Fibroblast of skin of scalp (primary cell): ENCODE measurements at places on chromosomes 2 and 18.

DNA sequence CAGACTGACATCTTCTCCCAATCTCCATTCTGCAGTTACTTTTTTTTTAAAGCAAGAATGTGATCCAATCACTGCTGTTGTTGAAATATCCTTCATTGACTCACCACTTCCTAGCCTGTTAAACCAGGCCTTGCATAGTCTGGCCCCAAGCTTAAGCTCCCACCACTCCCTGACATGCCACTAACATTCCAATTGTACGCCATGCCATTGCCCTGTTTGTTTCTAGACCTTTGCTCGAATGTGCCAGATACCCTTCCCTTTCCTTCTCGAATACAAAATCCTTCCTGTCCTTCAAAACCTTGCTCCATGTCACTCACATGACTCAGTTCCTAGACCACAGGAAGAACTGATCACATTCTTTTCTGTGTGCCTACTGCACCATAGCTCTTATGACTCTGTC is 224.2 kb downstream of the CYRIA start:
- no peak for DNase-seq

- DNase-seq, result no peak
These were observed 2.4 kb upstream of the SERPINB10 start for GRCh38 chr18:63905361-63905760.

DNA sequence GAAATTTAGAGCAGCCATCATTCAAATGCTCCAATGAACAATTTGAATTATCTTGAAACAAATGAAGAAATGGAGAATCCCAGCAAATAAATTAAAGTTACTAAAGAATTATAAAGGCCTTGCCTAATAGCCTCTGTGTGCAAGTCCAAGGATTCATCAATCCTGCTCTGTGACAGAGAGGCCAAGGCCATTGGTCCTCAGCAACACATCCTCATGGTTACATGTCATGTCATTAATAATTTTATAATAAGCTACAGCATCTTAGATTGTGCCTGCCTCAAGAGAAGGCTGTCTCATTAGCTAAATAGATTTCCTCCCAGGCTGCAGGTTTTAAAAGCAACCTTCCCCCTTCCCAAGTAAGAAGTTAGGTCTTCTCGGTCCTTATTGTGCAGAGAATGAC is 611.6 kb downstream of the FBXO15 start:
- no peak for DNase-seq

DNA sequence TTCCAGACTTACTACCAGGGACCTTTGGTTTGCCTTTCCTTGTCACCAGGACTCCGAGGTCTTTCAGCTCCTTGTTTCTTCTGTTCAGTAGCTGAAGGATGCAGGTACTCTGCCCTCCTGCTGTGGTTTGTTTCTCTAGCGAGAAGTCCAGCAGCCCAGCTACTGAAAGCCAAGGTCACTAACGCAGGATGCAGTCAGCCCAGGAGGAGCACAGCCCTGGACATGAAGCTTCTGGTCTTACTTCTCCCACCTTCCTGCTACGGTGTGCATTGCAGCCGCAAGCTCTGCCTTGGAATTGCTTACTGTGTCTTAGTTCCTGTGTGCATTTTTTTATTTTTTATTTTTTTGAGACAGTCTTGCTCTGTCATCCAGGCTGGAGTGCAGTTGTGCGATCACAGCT is 62.4 kb downstream of the DGKD start:
- no peak for DNase-seq

DNA sequence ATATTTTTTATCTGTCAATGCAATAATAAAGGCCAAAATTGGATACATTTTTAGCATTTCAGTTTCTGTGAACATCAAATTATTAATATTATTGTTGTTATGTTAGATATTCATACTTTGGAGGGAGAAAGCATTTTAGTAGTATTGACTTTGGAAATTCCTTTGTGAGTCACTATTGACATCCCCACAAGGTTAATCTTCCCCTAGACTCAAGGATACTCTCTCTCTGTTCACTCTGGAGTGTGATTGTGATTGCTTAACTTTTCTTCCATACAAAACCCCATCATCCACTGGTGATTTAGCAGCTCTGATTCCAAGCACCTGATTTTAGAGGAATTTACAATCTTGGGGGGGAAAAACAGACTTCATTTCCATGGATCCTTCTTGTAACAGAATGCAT is 352.0 kb downstream of the THSD7B start:
- DNase-seq, result peak; percentile 64

- DNase-seq, result no peak
These were observed 50.2 kb upstream of the MRPL33 start for GRCh38 chr2:27721335-27721734.

GRCh38 chr2:148255929-148256328 is 235.0 kb downstream of the MBD5 start:
- no peak for DNase-seq

GRCh38 chr2:140905083-140905781 is 1225.6 kb downstream of the LRP1B start:
- DNase-seq, result no peak

DNA sequence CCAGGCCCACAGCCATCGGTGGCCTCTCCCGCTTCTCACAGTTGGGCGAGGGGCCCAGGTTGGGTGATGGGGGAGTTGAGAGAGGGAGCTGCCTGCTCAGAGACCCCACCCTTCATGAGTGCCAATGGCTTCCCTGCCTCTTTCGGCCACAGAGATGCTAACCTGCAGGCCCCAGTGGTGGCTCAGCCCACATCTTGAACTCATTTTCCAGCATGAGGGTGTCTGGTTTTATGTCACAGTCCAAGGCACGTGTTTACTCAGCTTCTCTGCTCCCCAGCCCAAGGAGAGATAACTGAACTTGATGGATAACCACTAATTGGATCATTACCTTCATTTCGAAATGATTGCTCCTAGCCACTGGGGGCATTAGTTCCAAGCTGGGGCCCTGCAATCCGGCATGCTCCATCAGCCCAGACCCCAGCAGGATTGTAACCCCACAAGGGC is 45.9 kb upstream of the SIX2 start:
- DNase-seq, result no peak

- DNase-seq, result no peak
These were observed 92.2 kb downstream of the LBH start for GRCh38 chr2:30323499-30323898.

GRCh38 chr2:240572141-240573031 is 4.1 kb downstream of the RNPEPL1 start:
- no peak for DNase-seq

DNA sequence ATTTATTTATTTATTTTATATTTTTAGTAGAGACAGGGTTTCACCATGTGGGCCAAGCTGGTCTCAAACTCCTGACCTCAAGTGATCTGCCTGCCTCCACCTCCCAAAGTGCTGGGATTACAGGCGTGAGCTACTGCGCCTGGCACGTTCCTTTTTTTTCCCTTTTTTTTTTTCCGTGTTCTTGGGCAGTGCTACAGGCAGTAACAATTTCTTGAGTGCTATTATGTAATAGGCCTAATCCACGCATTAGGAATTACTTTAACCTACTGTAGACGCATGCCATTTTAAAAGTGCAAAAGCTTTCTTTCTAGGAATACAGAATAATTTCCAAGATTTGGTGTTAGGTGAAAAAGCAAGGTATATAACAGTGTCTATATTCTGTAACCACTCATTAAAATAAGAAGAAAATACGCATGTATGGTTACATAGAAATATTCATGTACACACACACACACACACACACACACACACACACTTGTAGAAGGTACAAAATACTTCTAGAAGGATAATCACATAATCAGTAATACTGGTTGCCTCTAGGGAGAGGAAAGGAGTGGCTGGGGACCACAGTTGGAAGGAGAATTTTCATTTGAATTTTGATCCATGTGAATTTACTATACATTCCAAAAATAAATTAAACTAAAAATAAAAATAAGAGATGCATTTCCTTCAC is 92.3 kb downstream of the METTL8 start:
- DNase-seq, result no peak

DNA sequence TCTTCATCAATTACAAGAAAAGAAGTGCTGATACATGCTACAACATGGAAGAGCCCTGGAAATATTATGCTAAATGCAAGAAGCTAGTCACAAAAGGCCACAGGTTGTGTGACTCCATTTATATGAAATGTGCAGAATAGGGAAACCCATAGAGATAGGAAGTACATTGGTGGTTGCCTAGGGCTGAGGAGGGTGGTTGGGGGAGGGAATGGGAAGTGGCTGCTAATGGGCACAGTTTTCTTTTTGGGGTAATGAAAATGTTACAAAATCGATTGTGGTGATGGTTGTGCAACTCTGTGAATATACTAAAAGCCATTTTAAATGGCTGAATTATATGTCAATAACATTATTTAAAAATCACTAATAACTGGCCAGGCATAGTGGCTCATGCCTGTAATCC is 24.3 kb upstream of the RESP18 start:
- DNase-seq, result no peak

DNA sequence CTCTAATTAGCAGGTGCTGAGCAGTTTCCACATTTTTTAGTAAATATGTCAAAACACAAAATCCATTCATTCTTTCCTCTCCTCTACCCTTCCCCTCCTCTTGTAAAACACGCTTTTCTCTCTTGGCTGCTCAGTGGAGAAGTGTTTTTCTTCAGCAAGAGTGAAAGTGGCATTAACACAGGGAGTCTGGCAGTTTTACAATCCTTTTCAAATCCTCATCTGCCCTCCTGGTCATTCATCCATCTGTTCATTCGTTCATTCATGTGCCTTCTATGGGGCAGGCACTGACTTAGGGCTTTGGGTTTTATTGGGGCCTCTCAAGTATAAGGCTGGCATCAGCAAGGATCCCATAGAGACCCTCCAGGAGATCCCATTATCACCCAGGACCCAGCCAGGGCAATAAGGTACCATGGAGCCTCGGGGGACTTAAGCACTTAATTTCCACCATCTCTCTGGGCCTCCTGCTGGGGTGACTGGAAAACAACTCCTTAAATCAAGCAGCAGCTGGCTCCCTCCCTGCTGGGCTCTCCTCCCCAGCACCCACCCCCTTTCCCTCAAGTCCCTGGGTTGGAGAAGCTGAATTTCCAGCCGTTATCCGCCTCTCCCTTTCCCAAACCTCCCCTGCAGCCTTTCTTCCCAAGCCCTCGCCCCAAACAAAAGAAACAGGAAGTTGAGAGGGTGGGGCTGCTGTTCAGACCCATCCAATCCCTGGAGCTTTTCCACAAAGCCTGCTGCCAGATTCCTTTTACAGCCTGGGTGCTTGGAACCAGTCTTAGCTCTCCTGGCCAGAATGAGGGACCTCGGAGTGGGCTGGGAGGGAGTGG is 32.6 kb downstream of the MARCHF4 start:
- peak; percentile 90 for DNase-seq

GRCh38 chr18:34548973-34549294 is 161.2 kb upstream of the DTNA start:
- no peak for DNase-seq

- DNase-seq, result no peak
These were observed 119.8 kb downstream of the EIPR1 start for GRCh38 chr2:3257826-3258225.

- DNase-seq, result peak; percentile 54
These were observed 1.2 kb downstream of the SERTAD2 start for GRCh38 chr2:64652231-64653108.

DNA sequence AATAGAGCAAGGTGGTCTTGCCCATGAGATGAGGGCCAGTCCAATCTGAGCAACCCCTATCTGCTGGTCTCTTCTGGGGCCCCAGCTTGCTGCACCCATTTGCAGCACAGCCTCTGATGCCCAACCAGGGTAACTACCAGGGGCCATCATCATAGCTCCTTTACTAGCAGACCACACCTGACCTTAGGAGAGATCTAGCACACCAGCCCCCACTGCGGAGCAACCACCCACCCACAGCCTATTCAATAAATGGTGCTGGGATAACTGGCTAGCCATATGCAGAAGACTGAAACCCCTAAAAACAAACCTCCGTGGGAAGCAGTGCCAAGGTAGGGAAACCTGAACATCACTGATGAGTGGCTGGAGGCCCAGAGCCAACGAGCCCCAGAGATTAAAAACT is 196.1 kb upstream of the RBBP8 start:
- DNase-seq, result no peak

GRCh38 chr2:239247401-239248245 is 153.2 kb downstream of the HDAC4 start:
- no peak for DNase-seq

DNA sequence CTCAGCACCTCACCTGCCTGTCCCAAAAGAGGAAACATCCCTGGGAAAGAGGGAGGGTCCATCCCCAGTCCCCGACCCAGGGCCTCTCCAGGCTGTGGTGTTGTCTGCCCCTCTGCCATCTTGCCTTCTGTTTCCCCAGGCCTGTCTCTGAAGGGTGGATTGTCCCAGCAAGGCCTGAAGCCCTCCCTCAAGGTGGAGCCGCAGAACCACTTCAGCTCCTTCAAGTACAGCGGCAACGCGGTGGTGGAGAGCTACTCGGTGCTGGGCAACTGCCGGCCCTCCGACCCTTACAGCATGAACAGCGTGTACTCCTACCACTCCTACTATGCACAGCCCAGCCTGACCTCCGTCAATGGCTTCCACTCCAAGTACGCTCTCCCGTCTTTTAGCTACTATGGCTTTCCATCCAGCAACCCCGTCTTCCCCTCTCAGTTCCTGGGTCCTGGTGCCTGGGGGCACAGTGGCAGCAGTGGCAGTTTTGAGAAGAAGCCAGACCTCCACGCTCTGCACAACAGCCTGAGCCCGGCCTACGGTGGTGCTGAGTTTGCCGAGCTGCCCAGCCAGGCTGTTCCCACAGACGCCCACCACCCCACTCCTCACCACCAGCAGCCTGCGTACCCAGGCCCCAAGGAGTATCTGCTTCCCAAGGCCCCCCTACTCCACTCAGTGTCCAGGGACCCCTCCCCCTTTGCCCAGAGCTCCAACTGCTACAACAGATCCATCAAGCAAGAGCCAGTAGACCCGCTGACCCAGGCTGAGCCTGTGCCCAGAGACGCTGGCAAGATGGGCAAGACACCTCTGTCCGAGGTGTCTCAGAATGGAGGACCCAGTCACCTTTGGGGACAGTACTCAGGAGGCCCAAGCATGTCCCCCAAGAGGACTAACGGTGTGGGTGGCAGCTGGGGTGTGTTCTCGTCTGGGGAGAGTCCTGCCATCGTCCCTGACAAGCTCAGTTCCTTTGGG is 47.2 kb downstream of the BOLA3 start:
- DNase-seq, result no peak

DNA sequence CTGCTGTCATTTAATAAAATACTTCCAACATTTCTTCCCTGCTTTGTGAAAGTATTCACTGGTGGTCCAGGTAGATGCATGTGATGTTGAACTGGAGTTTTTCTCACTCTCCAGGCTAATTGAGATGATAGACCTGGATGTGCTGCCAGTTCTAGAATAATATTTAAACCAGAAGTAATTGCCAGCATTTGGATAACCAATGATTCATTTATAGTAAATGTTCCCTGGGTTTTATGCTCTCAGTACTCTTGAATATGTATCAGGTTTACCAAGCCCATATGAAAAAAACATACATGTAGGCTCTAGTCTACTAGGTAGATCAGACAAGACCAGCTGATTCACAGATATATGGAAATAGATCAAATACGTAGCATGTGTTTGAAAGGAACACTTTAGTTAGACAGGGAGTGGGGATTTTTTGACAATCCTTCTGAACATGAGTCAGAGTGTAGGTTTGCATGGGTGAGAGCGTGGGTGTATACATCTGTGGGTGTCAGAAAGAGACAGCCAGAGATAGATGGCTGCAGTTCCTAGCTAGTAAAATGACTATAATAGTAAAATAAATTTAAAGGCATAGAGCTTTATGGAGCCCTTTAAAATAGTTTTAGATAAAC is 115.1 kb downstream of the NAB1 start:
- no peak for DNase-seq
